ENCODE measurements at places on chromosomes 1 and 21.

DNA sequence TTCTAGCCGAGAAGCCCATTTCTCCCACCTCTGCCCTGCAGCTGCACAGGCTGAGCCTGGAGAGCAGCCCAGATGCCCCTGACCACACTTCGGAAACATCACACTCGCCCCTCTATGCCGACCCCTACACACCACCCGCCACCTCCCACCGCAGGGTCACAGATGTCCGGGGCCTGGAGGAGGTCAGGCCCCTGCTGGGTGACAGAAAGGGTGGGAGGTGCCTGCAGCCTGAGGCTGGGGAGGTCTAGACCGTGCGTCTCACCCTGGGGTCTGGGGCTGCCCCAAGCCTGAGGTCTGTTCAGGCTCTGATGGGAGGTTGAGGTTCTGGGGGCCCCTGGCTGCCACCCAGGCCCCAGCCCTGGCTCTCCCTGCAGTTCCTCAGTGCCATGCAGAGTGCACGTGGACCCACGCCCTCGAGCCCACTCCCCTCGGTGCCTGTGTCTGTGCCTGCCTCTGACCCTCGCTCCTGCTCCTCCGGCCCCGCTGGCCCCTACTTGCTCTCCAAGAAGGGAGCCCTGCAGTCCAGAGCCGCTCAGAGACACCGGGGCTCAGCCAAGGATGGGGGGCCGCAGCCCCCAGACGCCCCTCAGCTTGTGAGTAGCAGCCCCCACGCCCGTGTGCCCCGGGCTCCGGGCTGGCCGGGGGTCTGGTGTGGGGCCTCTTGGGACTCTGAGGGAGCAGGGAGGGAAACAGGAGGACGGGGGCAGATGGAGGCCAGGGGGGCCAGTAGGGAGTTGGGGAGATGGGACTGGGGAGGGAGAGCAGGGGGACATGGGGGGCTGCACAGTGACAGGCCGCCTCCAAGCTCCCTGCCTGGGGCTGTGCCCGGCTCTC, 7.4 kb downstream of the PLEKHN1 start:
- no peak for DNase-seq

- DNase-seq = no peak
These were observed 475.0 kb upstream of the B3GALT2 start for GRCh38 chr1:193661385-193661784.

- no peak for DNase-seq
These were observed 23.4 kb upstream of the ABCG1 start for GRCh38 chr21:42195378-42196031.

DNA sequence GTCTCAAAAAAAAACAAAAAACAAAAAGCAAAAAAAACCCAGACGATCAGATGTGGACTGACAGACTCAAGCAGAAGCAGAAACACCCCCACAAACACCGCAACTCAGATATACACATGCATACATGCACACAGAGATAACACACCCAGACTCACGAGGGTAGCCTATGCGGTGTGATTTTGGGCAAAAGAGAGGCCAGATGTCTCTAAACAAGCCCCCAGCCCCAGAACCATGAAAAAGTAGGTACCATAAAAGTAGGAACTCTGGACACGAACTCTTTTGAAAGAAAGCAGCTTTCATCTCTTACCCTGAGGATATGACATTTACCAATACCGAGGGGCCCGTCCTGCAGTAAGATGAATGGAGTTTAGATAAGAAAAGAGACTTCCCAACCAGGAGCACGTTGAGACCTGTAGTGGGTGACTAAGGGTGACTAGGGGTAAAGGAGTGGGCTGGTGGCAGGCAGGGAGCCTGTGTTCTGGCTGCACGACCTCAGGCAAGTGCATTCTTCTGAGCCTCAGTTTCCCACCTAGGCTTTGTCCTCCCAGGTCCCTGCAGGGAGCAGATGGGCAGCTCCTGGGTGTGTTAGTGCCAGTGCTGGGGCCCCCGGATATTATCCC, 1.5 kb upstream of the TINAGL1 start:
- no peak for DNase-seq

DNA sequence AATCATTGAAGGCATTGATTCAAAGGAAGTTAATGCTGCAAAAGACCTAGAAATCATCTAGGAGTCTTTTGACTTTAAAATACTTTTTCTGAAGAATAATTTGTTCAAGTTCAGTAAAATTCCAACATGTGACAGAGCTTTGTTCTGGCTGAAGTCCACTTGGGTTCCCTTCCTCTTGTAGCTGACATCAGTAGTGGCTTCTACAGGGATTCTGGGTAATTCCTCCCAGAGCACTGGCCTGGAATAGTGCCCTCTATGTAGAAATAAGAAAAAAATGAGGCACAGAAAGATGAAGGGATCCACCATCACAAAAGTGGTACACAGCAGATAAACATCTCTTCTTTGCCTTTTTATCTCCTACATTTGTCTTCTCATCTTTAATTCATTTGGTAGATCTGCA, 548.1 kb downstream of the LTN1 start:
- no peak for DNase-seq

- no peak for DNase-seq
These were observed 65.7 kb upstream of the RAVER2 start for GRCh38 chr1:64679177-64679576.

DNA sequence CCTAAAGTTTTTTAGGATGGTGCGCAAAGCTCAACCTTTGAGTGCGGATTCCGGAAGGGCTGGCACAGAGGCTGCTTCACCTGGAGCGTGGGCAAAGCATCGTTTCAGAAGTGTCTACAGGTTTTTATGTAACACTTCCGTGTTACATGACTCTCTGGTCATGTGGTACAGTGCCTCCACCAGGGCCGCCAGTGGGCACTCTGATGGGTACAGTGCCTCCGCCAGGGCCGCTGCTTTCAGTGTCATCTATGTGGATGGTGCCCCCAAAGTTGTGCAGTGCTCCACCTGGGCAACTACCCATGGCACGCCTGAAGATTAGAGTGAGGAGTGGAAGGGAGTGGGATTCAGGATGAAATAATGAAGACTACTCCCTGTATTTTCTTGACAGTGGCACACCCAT, 101.4 kb upstream of the C1orf174 start:
- no peak for DNase-seq

DNA sequence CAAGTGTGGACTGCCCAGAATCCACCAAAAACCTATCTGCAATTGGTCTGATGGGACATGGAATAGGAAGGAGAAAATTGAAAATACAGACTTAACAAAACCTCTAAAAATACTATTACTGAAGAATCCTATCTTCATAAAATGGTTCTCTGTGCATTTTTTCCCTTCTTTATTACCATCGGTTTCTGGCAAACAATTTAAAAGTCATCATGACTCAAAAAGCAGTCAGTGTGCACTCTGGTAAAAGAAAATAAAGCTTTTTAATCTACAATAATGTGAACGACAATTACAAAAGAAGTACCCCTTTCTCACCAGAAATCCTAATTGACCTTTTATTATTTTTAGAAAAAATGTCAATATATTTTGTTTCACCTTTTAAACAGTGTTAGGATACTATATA, 186.3 kb downstream of the TPR start:
- no peak for DNase-seq

GRCh38 chr1:107689733-107690132, 275.2 kb downstream of the VAV3 start:
- no peak for DNase-seq

DNA sequence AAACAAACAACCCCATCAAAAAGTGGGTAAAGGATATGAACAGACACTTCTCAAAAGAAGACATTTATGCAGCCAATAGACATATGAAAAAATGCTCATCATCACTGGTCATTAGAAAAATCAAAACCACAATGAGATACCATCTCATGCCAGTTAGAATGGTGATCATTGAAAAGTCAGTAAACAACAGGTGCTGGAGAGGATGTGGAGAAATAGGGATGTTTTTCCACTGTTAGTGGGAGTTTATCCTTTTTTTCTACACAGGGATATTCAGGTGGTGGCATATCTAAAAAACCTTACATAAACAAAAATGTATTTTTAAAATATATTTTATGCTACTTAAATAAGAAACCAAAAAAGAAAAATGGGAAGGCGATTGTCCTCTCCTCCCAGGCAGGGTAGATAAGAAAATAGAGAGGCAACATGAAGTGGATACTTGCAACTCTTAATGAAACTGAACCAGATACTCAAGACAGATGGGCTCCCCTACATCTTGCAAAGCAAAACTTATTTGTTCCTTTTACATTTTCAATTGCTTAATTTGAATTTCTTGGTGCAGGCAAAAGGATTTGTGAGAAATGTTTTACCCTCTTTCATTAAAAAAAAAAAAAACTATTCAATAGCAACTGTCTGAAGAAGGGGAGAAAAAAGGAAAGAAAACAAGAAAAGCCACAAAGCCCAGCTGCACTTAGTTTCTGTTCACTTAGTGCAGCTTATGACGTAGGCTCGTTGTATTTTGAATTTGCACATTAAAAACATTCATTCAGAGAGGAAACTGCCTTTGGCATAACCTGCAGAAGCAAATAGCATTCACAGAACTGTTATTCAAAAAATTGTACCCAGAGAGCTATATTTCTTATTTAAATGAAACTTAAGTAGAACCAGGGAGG, 36.9 kb upstream of the RGS1 start:
- DNase-seq = no peak

GRCh38 chr21:40556442-40556968, 290.5 kb downstream of the DSCAM start:
- no peak for DNase-seq

- DNase-seq = no peak
These were observed 781 bp downstream of the PROX1 start for GRCh38 chr1:213988507-213989001.

GRCh38 chr1:231021540-231022031, 18.5 kb downstream of the FAM89A start:
- DNase-seq = no peak

GRCh38 chr1:154735804-154736168, 127.8 kb upstream of the ADAR start:
- DNase-seq = no peak

DNA sequence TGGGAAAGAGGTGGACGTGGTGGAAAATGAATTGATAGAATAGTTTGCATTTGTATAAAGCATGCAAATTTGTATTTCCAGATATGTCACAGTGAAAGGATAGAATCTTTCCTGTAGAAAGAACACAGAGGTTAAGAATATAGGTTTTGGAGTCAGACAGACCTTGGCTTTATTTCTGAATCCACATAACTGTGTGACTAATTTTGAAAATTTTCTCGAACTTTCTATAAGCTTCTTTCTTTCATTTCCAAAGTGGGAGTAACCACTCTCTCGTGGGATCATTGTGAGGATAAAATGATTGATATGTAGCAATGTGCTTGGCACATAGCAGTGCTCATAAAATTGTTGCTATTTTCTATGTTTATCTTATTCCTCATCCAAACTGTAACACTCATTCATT, 108.8 kb downstream of the DISC1 start:
- DNase-seq = no peak

- DNase-seq = no peak
These were observed 776 bp upstream of the SLAMF7 start for GRCh38 chr1:160738271-160738670.

DNA sequence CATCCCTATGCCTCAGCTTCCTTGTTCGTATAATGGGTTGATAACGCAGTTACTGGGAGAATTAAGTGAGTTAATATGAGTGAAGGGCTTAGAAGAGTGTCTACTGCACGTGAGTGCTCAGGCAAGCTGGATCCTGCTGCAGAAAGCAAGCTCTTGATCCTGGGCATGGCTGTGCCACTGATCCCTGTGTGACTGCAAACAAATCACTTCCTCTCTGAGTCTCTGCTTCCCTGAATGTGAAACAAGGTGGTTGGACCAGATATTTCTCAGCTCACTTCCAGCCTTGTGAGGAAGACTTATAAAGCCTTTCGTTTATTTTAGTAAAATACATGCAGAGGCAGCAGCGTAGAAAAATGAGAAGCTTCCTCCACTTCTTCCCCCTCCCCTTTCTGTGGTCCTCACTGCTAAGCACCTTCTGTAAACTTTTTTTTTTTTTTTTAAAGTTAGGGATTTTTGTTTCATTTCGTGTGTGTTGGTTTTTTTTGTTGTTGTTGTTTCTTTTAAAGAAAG, 13.8 kb downstream of the PSEN2 start:
- DNase-seq = no peak

- no peak for DNase-seq
These were observed 69.4 kb downstream of the PLPP3 start for GRCh38 chr1:56509713-56510641.

GRCh38 chr1:178361847-178362246, 134.9 kb downstream of the CLEC20A start:
- DNase-seq = no peak

DNA sequence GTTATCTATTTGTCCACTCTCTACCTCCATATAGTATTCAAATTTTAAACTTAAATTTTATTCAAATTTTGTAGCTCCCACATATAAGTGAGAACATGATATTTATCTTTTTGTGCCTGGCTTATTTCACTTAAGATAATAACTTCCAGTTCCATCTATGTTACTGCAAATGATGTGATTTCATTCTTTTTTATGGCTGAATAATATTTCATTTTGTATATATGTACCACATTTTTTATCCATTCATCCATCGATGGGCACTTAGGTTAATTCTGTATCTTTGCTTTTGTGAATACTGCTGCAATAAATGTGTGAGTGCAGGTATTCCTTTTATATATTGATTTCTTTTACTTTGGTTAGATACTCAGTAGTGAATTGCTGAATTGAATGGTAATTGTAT, 2.1 kb downstream of the DNAH14 start:
- no peak for DNase-seq

DNA sequence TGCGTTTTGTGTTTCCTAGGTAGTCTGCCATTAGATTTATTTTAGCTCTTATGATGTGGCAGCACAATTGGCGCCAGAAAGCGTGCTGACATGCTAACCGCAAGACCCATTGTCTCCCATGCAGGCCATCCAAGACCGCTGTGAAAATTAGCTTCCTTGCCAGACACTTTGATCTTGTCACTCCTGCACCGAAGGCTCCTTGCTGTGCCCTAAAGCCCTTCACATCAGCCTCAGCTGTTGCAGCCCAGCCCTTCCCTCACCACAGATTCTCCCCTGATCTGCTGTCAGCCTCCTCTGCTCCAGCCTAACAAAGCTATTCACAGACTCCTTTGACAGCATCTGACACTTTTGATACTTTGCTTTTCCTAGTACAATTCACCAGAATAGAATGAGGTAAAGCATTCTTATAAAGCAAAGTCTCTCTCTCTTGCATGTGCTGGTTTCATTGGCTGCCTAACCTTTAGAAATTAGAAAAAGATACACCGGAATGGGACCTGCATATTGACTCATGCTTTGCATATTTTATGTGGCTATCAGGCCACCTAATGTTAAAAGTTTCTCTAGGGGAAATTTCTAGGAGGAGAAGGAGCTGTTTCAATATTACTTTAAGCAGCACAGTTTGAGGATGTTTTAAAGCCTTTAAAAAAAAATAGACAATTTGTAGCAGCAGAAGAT, 280.3 kb upstream of the FMN2 start:
- no peak for DNase-seq

Data from AG08396 (cell line).